Stimulated activated CD8-positive, alpha-beta memory T cell treated with anti-CD3 and anti-CD28 coated beads, Interleukin-7, amount 100 ng/mL, for 24 hours (primary cell): ENCODE measurements at places on chromosomes 6 and 20.

GRCh38 chr20:44911264-44911921 is 1.5 kb downstream of the PABPC1L start:
- no peak for DNase-seq

- DNase-seq = no peak
Measured at GRCh38 chr6:146336191-146336590, 207.4 kb upstream of the RAB32 start.

- no peak for DNase-seq
Measured at GRCh38 chr20:37948956-37949355, 46.0 kb downstream of the VSTM2L start.

- DNase-seq = no peak
Measured at GRCh38 chr20:481167-481566, 18.8 kb upstream of the TBC1D20 start.

DNA sequence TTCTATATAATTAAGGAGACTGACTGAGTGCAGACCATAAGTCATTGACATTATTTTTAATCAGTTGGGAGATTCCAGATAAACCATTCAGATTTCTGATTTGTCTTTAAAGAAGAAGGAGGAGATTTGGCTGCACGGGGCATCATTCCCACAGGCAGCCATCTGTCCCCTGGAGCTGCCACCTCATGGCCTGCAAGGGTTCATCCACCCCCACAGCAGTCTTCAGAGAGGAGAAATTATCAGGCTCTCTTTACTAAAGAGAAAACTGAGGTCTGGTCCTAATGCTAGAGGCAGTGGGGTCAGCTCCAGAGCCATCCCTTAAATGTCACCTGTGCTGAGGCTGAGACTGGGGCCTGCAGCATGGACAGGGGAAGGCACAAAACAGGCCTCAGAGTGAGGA is 501.3 kb upstream of the SULF2 start:
- DNase-seq = no peak

- DNase-seq = no peak
Measured at GRCh38 chr6:10854922-10855632, 16.7 kb upstream of the MAK start.

DNA sequence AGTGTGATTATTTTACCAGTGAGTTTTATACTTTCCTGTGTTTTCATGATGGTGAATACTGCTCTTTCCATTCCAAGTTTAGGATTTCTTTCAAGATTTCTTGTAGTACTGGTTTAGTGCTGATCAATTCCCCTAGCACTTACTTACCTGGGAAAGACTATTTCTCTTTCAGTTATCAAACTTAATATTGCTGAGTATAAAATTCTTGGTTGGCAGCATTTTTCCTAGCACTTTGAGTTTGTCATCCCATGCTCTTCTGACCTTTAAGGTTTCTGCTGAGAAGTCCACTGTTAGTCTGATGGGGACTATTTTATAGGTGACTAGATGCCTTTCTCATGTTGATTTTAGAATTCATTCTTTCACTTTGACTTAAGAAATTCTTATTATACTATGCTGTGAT is 842.8 kb upstream of the CITED2 start:
- no peak for DNase-seq

DNA sequence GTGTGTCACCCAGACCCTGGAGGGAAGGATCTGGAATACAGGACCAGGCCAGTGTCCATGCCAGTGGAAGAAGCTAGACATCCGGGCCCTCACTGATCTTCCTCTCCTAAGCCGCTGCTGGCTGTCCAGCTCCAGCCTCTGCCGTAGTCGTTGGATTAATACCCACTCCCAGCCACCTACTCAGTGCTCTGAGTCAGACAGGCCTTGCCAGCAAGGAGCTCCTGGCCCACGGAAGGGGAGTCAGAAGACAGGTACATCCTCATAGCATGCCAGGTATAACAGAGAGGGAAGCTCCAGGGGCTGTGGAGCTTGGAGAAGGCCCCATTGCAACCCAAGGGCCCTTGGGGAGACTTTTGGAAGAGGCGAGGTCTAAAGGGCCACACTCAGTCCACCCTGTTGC is 49.0 kb downstream of the STK35 start:
- DNase-seq = no peak

- no peak for DNase-seq
Measured at GRCh38 chr20:62671765-62672164, 29.5 kb downstream of the SLCO4A1 start.

DNA sequence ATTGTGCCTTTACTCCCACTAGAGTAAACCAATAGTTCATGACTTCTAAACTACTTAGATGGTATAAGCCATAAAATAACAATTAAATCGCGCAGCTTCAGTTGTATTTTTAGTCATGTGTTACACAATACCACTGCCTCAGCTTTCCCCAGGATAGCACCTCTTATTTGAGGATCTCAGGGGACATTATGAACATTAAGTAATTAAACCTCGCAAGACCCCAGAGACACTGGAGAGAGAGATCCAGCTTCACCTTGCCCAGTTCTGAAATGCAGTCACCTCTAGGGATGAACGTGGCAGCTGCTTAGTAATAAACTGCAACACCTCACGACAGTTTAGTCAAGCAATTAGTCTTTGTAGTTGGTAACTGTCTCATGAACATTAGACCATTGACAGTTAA is 87.1 kb downstream of the CFAP61 start:
- no peak for DNase-seq

- DNase-seq = no peak
Measured at GRCh38 chr20:51014797-51015722, 7.8 kb downstream of the KCNG1 start.

DNA sequence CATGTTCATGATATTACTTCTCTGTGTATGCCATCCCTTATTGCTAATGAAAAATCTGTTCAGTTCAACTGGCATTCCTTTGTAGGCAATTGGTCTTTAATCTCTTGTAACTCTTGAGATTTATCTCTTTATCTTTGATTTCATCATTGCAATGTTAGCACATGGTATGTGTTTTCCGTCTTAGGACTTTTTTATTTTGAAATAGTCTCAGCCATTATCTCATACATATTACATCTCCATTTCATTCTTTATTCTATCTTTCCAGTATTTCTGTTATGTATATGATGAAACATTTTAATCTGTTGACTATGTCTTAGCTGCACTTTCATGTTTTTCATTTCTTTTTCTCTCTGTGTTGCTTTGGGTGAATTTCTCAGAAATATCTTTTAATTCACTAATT is 58.1 kb downstream of the VSTM2L start:
- DNase-seq = no peak

DNA sequence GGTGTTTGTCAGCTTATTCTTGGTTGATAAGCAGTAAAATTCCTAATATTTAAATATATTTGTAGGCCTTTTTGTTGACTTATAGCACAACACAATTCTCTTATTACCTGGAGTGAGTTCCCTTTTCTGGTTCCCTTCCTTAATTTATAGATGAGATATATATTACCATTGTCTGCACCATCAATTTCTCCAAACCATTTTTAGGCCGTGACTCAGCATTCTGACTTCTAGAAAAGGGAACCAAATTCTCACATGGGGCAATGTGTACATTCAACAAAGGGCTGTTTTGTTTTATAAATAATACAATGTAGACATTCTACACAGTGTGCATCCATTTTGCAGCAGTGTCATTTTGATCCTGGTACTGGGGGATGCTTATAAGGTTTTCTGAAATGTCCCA is 52.8 kb downstream of the NCOA7 start:
- DNase-seq = no peak

GRCh38 chr20:8209061-8209460 is 77.0 kb downstream of the PLCB1 start:
- DNase-seq = no peak

GRCh38 chr6:53216301-53216700 is 67.7 kb upstream of the GCM1 start:
- DNase-seq = no peak
